ENCODE measurements at places on chromosomes 3 and 15. TPM values are rescaled to one million over a fixed set of nuclear protein-coding genes. Genes with fewer than 3 reads are reported as not detected.

TGM5 gene
- not detected for total RNA-seq

NUP210 gene
- 3.5 TPM for total RNA-seq

DNA sequence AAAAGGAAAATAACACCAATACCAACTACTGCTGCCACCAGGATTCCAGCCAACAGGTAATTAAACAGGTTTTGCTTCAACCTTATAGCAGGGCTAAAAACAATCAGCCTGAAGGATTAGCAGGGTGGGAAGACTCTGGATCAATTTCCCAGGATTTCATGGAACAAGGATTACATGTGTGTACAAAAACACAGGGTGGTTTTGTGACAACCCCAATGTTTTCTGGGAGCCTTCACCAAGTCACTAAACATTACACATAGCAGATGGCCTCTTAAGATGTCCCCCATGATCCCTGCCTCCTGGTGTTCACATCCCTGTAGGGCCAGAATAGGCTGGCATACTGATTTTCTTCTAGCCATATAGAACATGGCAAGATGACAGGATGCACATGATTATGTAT lies 42.8 kb upstream of the ARHGEF3 start:
- DNase-seq = no peak

GRCh38 chr3:18223974-18224373 lies 201.2 kb downstream of the SATB1 start:
- no peak for DNase-seq

DNA sequence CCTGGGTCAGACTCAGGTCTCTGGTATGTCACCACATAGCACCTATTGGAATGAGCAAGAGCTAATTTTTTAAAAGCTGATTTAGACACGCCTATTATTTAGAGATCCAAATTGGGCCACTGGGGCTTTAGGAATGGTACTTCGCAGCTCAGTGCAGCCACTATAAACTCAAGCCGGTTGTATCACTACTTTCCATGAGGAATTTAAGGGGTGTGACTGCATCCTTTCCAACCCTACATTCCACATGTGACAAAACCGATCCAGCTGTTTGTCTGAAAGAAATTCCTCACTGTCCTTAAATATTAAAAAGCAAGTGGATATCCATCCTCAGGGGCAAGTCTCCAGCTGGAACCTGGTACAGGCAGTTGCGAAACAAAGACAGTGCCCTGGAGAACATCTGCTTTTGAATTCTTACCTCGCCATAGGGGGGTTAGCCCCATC lies 12.8 kb downstream of the VGLL3 start:
- DNase-seq = no peak

GRCh38 chr3:52063026-52063723 lies 6.8 kb upstream of the DUSP7 start:
- no peak for DNase-seq

- DNase-seq = no peak
Observed at GRCh38 chr3:66985336-66985920, 12.7 kb upstream of the KBTBD8 start.

GRCh38 chr3:124346487-124346886 lies 354.6 kb upstream of the ROPN1 start:
- no peak for DNase-seq

GRCh38 chr3:74390121-74390877 lies 224.2 kb downstream of the CNTN3 start:
- DNase-seq = no peak

GRCh38 chr3:110774496-110775265 lies 296.9 kb upstream of the NECTIN3 start:
- DNase-seq = peak; percentile 16

All from M059J (cell line).